HTR-8/SVneo (cell line): ENCODE measurements at places on chromosomes 2 and 18.

DNA sequence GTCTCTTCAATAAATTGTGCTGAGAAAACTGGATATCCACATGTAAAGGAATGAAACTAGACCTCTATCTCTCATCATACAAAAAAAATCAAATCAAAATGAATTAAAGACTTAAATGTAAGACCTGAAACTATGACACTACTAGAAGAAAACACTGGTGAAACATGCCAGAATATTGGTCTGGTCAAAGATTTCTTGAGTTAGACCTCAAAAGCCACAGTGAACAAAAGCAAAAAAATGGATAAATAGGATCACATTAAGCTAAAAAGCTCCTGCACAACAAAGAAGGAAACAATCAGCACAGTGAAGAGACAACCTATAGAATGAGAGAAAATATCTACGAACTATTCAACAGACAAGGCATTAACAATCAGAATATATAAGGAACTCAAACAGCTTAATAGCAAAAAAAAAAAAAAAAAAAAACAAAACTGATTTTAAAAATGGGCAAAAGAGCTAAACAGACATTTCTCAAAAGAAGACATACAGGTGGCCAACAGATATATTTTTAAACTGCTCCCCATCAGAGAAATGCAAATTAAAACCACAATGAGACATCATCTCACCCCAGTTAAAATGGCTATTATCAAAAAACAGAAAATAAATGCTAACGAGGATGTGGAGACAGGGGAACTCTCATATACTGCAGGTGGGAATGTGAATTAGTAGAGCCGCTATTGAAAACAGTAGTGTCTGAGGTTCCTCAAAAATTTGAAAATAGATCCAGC is 66.3 kb downstream of the NCKAP1 start:
- DNase-seq = no peak

GRCh38 chr2:198701481-198701880 is 756.3 kb downstream of the SATB2 start:
- DNase-seq = no peak

DNA sequence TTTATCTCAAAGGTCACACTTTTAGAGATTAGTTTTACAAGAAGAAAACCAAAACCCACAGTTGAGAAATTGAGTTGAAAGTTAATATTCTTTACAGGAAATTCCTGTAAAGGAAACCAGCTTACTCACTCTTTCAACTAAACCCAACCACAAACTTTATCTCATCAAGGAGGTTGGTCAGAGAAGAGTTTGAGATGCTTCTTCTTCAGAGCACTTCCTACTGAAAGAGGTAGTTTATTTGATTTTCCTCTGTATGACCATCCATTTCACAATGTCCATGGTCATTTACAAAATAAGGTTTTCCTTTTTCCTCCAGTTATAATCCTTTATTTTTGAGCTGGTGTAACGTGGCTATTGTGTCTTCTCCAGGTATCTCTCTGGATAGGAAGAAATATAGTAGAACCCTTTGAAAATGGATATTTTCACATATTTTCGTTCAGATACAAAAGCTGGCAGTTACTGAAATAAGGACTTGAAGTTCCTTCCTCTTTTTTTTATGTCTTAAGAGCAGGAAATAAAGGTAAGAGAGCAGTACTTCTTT is 4.5 kb upstream of the IL18RAP start:
- no peak for DNase-seq

- no peak for DNase-seq
Observed at GRCh38 chr2:219442256-219443015, 7.8 kb downstream of the SPEG start.

GRCh38 chr2:242060212-242060835 is 190.8 kb downstream of the RTP5 start:
- no peak for DNase-seq

GRCh38 chr2:103144837-103145236 is 383.0 kb downstream of the TMEM182 start:
- no peak for DNase-seq

GRCh38 chr18:20971886-20972267 is 139.7 kb downstream of the ROCK1 start:
- peak; percentile 13 for DNase-seq

DNA sequence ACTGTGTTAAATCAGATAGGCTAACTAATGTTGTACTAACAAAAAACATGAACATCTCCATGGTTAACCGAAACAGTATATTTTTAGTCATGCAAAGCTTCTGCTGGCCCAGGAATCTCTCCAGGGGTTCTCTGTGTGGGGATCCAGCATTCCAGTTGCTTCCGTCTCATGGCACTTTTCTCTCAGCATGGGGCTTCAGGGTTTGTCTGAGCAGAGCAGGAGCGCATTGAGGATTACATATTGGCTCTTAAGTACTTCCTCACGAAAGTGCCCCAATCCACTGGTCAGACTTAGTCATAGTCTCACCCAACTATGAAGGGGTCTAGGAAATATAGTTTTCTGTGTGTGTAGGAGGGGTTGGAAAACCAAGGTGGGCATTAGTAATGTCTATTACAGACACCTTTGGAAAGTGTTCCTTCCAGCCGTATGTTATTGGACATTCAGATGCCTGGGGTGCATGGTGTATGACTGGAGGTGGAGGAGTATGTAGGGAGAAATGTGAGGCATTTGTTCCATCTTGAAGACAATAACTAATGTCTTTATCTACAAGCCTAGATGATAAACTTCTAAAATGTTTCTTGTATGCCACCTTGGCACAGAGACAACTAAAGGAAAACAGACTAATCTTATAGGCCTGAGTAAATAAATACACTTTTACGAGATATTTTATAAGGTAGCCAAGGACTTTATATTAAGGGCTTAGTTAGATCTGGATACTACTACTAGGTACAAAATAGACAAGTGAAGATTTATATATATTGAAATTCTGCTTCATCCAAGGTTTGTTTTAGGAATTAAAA is 123.8 kb upstream of the ZEB2 start:
- DNase-seq = no peak

GRCh38 chr2:43435746-43436145 is 160.1 kb downstream of the THADA start:
- DNase-seq = no peak

DNA sequence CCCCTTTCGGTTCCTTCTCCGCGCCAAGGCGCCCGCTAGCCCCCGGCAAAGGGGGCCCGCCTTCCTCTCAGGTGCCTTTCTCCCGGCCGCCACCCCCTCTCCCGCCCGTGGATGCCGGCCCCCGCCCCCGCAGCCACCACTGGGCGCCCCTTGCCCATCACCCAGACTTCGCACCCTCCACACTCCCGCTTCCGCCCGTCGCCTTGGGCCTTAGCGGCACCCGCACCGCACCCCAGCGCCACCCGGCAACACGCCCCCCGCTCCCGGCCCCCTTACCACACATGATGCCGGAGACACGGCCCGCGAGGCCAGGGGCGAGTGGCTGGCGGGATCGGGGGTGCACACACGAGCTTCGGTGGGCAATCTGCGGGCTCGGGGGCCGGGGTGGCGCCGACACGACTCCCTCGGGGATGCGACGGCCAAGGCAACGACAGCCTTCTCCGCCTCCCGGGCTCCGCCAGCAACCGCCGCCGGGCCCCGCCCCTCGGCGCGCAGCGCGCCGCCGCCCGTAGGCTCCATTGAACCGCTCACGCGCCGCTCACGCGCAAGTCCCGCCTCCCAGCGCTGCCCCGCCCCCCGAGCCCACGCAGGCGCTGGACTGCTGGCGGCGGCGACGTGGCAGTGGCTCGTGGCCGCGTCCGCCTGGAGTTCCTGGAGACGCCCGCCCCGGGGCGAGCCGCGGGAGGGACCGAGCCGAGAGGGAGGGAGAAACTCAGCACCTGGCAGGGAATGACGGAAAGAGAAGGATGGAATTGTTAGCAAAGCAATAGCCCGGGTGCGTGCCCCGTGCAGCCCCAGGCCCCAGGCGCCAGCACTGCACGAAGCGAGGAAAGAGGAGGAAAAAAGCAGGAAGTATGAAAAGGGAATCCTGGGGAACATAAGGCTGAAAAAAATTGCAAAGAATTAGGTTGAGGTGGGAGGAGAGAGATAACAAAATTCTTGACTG is at the start of gene GFPT1:
GFPT1 (minus strand) TSS at position 439 of the 946 bp plus-strand sequence; CDS start at position 283, 156 bp downstream.
- DNase-seq = peak; percentile 93

DNA sequence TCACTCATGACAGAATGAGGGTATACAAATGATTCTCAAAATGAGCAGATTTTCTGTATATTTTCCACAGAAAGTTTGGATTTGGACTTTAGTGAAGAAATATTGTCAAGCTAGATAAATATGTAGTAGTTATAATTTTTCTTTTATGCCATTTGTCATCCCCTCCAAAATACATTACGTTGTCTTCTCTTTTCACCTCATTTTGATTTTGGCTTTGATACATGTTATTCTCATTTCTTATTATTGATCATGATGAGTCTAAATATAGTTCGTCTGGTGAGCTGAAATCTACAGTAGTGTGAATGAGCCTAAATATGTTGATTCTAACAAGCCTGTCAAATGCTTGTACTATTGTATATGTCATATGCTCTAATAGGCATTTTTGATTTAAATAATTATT is 12.3 kb downstream of the DDX1 start:
- no peak for DNase-seq

- DNase-seq = no peak
Observed at GRCh38 chr2:176455816-176456291, 186.6 kb downstream of the MTX2 start.

GRCh38 chr2:128494307-128494639 is 175.6 kb upstream of the HS6ST1 start:
- no peak for DNase-seq

- no peak for DNase-seq
Observed at GRCh38 chr2:181170256-181170655, 189.9 kb downstream of the UBE2E3 start.

DNA sequence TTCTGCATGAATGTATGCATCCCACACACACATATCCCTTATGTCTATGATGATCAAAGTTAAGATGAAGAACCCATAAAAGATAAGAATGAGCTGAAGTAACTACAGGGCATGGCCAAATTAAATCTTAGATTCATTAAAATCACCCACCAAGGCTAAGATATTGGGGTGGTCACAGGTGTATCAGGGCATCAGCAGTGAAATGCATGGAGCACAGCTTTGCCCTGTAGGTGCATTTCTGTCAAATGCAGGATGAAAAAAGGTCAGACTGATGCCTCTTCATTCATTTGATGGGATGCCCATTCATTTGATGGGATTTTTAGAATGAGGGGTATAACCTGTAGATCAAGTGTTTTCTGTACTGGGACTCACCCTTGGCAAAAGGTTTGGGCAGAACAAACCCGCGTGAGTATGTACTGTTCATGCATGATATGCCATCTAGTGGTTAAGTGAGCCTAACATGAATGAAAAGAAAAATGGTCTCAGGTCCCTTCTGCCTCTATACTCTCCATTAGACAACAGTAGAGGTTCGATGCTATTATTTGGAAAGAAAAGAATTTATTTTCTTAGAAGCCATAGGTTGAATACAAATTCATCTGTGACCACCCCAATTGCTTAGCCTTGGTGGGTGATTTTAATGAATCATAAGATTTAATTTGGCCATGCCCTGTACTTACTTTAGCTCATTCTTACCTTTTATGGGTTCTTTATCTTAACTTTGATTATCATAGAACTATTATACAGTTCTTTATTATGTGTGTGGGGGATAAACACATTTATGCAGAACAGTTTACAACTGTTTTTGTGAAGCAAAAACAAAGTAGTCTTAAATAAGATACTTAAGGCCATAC is 43.2 kb upstream of the NOSTRIN start:
- DNase-seq = peak; percentile 37

DNA sequence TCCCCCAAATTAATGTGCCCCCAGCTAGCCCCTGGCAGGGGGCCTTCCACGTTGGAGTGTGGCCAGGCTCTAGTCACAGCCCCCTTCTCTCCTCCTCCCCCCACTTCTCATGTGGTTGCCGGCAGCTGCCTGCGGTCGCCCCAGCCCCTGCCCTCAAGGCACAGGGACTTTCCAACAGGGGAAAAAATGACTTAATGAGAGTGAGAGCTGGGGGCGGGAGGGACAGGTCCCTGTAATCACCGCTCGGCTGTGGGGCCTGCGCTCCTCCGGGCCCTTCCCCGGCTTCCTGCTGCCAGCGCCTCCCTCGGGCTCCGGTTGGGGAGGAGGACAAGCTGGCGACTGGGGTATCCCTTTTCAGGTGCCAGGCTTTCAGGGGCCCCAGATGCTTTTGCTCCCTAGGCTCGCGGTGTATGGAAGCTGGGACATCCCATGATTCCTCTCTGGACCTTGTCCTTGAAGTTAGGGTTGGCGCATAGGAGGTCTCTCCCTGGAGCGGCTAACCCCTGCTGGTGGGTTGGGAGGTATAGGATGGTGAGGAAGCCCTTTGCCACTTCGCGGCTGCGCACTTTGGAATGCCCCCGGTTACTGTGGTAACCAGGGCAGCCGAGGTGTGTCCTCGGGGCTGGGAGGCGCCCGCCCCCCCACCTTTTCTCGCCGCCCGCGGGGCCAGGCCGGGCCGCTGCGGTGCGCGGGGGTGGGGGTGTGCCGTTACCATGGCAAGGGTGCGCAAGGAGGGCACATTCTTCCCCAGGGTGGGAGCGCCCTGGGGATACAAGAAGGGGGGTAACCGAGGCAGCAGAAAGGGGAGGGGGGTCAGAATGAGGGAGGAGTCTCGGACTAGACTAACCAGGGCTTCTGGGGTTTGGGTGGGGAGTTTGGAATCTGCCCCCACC is 16.1 kb downstream of the WNT10A start:
- peak; percentile 50 for DNase-seq

DNA sequence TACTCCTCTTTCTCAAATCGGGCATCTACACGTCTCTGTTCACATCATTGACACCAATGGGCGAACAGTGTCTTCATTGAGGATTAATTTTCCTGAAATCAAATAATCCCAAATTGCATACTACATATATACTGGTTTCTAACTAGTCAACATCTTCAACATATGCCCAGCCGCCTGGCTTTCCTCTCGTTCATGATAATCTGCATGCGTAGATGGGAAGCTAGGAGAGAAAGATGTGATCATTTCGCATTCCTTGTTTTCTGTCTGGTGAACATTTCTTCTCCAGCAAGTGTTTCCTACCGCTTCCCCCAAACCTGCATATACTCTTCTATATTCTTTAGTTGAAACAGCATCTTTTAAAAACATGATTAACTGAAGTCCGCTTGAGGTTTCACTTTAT is 7.4 kb downstream of the TWIST2 start:
- DNase-seq = no peak

DNA sequence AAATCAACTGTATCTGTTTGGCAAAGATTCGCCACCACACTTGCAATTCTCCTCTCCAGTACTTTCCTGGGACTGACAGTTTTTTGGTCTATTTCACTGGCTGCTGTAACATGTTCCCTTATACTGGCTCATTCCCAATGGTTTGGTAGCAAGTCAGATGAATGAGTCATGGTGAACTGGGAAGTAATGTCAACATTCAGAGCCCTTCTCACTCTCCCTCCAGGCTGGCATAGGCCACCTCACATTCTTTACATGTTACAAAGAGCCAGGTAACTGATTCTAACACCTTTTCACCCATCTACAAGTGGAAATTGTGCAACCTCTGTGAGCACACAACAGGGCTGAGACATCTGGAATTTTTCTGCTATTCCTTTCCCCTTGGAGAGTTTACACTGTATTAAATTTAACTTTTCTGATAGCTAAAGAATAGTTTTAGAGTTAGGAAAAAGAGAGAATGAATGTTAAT is 111.3 kb upstream of the TLK1 start:
- DNase-seq = peak; percentile 62

GRCh38 chr18:22473366-22473765 is 55.7 kb upstream of the CTAGE1 start:
- DNase-seq = no peak
